ENCODE measurements at places on chromosomes 6 and 20.

DNA sequence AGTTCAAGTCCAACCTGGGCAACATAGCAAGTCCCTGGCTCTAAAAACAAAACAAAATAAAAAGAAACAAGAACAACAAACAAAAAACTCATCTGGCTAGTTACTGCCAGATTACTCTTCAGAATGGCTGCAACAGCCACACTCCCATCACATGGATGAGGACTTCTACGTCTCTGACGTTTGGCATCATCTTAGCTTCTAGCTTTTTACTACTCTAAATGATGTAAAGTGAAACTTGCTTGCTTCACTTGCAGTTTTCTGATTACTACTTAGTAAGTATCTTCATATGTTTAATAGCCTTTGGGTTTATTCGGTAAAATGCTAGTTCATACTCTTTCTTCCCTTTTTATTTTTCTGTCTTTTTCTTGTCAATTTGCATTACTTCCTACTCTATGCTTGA, 161.1 kb upstream of the CARMIL1 start:
- no peak for DNase-seq

GRCh38 chr6:48961781-48962415, 501.2 kb downstream of the MMUT start:
- no peak for DNase-seq

DNA sequence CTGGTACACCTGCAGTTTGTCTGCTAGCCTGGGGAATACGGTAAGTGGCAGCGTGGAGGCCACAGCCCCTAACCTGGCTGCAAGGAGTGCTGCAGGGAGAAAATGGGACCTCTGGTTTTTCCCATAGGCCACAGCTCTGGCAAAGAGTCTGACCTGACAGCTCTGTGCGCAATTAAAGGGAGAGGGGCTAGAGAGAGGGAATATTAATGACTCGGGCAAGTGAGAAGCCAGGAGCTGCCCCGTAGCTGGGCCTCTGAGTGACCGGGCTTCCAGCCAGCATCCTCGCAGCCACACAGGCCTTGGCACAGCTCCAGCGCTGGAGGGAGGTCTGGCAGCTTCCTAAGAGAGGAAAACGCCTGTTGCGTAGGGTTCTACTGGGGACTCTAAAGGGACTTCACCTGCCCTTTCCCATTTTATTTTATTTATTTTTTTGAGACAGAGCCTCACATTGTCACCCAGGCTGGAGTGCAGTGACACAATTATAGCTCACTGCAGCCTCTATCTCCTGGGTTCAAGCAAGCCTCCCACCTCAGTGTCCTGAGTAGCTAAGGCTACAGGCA, 18.2 kb upstream of the OCSTAMP start:
- no peak for DNase-seq

GRCh38 chr20:6533351-6533750, 234.1 kb upstream of the BMP2 start:
- DNase-seq, result no peak

- no peak for DNase-seq
Measured at GRCh38 chr6:10485406-10485805, 35.7 kb upstream of the GCNT2 start.

GRCh38 chr6:166471797-166472260, 89.1 kb upstream of the MPC1 start:
- DNase-seq, result no peak

GRCh38 chr6:14711056-14711703, 534.7 kb upstream of the JARID2 start:
- DNase-seq, result peak; percentile 48

Measured in D341Med (cell line).